Cortex of kidney (tissue), 1 donor: ENCODE measurements at places on chromosomes 12 and 14.

DNA sequence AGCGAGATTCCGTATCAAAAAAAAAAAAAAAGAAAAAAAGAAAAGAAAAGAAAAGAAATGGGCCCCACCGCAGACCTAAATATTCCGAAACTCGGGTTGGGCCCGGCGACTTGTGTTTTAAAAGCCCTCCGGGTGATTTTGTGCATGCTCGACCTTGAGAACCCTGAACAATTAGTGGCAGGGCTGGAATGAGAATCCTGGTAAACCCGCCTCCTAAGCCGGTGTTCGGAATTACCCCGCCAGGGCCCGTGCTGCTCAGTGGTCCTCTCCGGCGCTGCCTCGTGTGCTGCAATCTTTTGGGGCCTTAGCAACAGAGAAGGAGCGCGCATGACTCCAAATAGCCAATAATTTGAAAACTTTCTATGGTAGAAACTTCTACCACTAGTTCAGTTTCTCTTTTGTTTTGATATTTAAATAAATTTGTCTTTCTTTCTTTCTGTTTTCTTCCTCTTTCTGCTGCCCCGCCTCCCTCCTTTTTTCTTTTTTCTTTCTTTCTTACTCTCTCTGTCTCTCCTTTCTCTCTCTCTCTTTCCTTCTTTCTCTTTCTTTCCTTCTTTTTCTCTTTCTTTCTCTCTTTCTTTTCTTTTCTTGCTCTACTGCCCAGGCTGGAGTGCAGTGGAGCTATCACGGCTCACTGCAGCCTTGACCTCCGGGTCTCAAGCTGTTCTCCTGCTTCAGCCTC is 1.5 kb upstream of the GALNT6 start:
- DNase-seq: no peak

GRCh38 chr12:124581307-124582107 is 14.1 kb upstream of the NCOR2 start:
- no peak for DNase-seq

- no peak for DNase-seq
Measured at GRCh38 chr12:16607906-16608775, 2.2 kb upstream of the LMO3 start.

GRCh38 chr12:106769546-106769945 is 4.9 kb upstream of the RIC8B start:
- no peak for DNase-seq

DNA sequence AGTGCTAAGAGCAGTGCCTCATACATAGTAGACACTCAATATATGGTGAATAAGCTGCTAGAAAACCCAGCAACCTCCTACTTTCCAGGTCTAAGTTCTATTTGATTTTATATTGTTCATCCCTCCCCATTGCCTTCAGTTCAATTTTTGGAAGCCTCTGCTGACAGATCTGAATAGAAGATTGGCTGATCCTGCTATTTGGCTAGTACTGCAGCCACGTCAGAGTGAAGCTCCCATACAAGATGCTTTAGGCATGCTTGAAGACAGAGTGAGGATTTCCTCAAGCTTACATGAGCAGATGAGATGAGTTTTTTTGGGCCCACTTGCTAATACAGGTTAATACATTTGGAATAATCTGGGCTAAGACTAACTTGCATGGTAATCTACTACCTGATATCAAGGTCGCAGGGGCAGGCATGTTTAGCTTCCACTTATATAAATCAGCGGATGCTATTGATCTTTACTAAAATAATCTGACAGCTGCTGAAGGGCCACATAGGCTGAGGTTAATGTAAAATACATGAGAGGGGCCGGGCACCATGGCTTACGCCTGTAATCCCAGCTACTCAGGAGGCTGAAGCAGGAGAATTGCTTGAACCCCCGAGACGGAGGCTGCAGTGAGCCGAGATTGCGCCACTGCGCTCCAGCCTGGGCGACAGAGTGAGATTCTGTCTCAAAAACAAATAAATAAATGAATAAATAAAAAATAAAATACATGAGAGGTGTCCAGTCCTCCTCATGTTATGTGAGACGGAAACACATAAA is 15.9 kb upstream of the AEBP2 start:
- no peak for DNase-seq
